ENCODE measurements at places on chromosomes 12 and 14. TPM values are rescaled to one million over a fixed set of nuclear protein-coding genes. Genes with fewer than 3 reads are reported as not detected.

TAS2R43 gene
- total RNA-seq, result 0.76 TPM

NEUROD4 gene
- total RNA-seq, result 0.05 TPM

DNA sequence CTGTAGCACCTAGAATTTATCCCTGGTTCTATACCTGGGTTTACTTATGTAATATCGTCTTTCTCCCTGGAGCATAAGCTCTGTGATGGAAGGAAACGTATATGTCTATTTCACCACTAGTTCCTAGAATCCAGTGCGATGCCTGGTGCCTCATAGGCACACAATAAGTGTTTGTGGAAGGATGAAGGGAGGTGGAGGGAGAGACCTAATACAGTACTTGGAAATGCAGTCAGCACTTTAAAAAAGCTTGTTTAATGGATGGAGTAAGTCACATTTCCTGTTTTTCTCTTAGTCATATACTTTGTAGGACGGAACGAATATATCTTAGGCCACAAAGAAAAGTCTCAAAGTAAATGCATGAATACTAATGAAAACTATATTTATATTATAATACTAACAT lies 186.5 kb upstream of the HMGA2 start:
- H3K4me3 ChIP-seq, result no peak overlapping the region
- DNase-seq, result no peak
- no peaks in the 10 kb centered on the region for H3K36me3 ChIP-seq

GRCh38 chr14:72549026-72549425 lies 344.9 kb downstream of the DPF3 start:
- DNase-seq, result no peak
- H3K27ac ChIP-seq, result no peak overlapping the region
- peaks cover 41% of the 10 kb centered on the region for H3K27me3 ChIP-seq
- no peak overlapping the region for H3K4me3 ChIP-seq

DNA sequence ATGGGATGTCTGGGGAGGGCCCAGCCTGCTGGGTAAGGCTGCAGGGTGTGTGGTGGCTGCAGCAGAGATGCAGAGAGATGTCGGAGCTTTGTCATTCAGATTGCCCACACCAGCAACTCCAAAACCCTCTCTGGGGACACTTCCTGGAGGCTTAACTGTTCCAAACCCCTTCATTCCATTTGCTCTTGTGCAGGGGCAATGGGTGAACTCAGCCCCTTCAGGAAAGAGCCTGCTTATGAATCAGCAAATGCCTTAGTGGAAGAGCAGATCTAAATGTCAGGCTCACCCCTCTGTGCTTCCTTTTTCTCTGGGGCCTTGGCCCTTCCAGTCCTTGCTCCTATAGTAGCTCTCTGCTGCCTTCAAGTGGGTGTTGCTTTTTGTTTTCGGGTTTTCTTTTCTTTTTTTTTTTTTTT lies 36.7 kb upstream of the GPATCH2L start:
- no peak overlapping the region for H3K4me3 ChIP-seq
- H3K36me3 ChIP-seq, result no peaks in the 10 kb centered on the region
- peaks cover 4% of the 10 kb centered on the region for H3K27me3 ChIP-seq
- no peak for DNase-seq
- H3K27ac ChIP-seq, result no peak overlapping the region

GRCh38 chr12:102629262-102629888 lies 149.0 kb upstream of the IGF1 start:
- no peak overlapping the region for H3K27ac ChIP-seq
- no peaks in the 10 kb centered on the region for H3K36me3 ChIP-seq
- no peak for DNase-seq
- no peaks in the 10 kb centered on the region for H3K27me3 ChIP-seq
- H3K4me3 ChIP-seq, result no peak overlapping the region

DNA sequence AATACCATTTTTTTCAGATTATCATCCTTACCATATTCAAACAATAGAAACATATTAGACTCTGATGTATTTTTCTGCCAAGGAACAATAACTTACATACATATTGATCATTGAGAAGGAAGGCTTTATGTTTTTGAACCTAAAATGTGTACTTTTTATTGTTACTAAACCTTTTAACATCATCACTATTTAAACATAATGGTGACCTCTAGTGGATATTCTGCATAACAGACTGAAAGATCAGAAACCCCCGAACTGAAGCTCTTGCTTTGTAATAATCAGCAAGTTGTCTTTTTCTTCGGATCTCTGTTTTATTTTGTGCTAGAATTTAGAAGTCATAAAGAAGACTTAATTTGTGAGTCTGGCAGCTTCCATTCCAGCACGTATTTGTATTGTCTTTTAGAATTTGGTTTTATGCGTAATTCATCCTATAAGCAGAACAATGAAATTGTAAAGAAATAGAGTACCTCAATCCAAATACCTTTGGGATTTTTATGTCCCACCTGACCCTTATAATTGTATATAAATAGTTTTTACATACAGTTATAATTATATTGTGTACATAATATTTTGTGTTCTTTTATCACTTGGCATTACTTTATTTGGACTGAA lies 125.9 kb upstream of the ATF1 start:
- H3K4me3 ChIP-seq, result no peak overlapping the region
- peaks cover 44% of the 10 kb centered on the region for H3K4me1 ChIP-seq
- no peaks in the 10 kb centered on the region for H3K27me3 ChIP-seq
